ENCODE measurements at places on chromosomes 7 and 10. TPM values are rescaled to one million over a fixed set of nuclear protein-coding genes. Genes with fewer than 3 reads are reported as not detected.

Gene TAS2R41
- total RNA-seq: not detected

Gene FRAT2
- 9.1 TPM for total RNA-seq

Gene ZNF479
- not detected for total RNA-seq

Gene HMX3
- total RNA-seq: not detected

Gene NPS
- not detected for total RNA-seq

Gene LHFPL3
- total RNA-seq: not detected

Gene GPRIN2
- total RNA-seq: 0.11 TPM

Gene WDR86
- 0.08 TPM for total RNA-seq

Gene SUMF2
- total RNA-seq: 149 TPM

Gene KCND2
- not detected for total RNA-seq

Gene NUTM2A
- total RNA-seq: 1.0 TPM

Gene IGFBP1
- not detected for total RNA-seq

Gene GPR15LG
- total RNA-seq: not detected

Gene OPALIN
- not detected for total RNA-seq

Gene RAPGEF5
- total RNA-seq: 7.6 TPM

Gene SPDYE5
- not detected for total RNA-seq

Gene GRID2IP
- 0.16 TPM for total RNA-seq

Gene PI4K2A
- 60.5 TPM for total RNA-seq

Gene VAX1
- not detected for total RNA-seq

Gene MMRN2
- 24.7 TPM for total RNA-seq

Gene GNAT3
- not detected for total RNA-seq

Gene SLC26A4
- 0.62 TPM for total RNA-seq

Gene CPA4
- 10.8 TPM for total RNA-seq

Gene CPXM2
- under 0.01 TPM for total RNA-seq

Gene CYP3A7
- total RNA-seq: not detected

Gene DKK1
- total RNA-seq: 70.8 TPM

Gene SCART1
- total RNA-seq: 0.30 TPM

Gene PTN
- not detected for total RNA-seq

Gene SUN3
- total RNA-seq: not detected

Gene PANK1
- 4.6 TPM for total RNA-seq

Gene AFAP1L2
- 40.2 TPM for total RNA-seq
